ENCODE measurements at places on chromosomes 11 and 22. TPM values are rescaled to one million over a fixed set of nuclear protein-coding genes. Genes with fewer than 3 reads are reported as not detected.

The OR2D2 gene
- 0.27 TPM for total RNA-seq

DNA sequence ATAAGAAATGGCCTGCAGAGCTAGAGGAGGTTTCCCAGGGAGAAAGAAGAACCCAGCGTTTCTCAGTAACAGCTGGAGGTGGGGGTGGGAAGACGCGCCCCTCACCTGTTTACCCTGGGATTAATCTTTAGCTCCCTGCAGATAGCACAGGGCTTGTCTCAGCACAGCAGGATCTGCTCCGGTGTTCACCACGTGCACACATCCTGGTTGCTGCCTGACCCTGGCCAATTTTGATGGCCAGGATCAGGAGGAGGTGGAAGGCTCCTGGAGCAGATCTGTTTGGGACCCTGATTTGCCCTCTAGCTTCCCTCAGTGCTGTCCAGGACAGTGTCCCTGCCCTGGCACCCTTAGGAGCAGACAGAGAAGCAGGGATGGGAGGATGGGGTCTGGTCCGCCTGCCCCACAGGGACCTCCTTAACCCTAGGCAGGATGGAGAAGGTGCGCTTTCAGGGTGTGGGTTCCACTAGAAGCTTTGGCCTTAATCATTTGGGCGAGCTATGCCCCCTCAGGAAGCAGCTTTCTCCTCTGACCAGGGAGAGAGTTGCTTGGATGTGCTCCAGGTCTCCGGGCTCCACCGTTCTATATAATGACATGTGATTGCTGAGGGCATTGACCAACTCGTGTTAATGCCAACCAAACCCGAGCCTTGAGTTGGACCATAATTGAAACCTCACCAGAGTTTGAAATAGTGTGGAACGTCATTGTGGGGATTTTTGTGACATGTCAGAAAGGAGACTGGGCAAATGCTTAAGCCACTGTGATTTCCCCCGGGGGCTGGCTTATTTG, 19.3 kb downstream of the UPB1 start:
- peaks cover 33% of the 10 kb centered on the region for H3K4me1 ChIP-seq
- peaks cover 14% of the 10 kb centered on the region for H3K27me3 ChIP-seq
- H3K27ac ChIP-seq: peak overlapping the region; percentile 22

DNA sequence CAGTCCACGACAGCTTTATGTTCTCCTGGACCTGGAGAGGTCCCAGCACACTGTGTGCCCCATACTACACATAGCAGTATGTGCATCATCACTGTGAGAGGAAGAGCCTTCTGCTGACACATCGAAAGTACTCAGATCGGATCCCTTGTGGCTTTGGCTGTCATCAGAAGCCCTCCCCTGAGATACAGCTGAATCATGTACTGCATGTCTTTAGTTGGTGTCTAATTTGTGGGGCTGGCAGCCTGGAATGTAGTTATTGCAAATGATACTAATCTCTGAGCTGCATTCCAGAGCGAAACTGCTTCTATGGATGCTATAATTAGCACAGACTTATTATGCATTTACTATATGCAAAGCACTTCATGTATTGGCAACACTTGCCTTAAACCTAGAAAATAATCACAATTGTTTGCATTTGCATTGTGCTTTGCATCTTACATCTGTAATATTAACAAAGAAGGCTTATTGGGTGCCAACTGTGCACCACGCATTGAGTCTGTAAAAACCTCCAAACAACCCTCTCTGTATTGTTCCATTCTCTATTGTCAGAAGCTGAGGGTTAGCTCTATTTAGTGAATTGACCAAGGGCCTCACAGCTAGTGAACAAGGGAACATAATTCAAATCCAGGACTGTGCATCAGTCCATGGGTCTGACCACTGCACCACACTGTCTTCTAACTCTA, 89.2 kb upstream of the CRTAM start:
- no peaks in the 10 kb centered on the region for H3K36me3 ChIP-seq
- no peak overlapping the region for H3K27ac ChIP-seq
- H3K4me1 ChIP-seq: peaks cover 15% of the 10 kb centered on the region
- no peak overlapping the region for H3K4me3 ChIP-seq
- peaks cover 3% of the 10 kb centered on the region for H3K27me3 ChIP-seq
- no peak for DNase-seq

DNA sequence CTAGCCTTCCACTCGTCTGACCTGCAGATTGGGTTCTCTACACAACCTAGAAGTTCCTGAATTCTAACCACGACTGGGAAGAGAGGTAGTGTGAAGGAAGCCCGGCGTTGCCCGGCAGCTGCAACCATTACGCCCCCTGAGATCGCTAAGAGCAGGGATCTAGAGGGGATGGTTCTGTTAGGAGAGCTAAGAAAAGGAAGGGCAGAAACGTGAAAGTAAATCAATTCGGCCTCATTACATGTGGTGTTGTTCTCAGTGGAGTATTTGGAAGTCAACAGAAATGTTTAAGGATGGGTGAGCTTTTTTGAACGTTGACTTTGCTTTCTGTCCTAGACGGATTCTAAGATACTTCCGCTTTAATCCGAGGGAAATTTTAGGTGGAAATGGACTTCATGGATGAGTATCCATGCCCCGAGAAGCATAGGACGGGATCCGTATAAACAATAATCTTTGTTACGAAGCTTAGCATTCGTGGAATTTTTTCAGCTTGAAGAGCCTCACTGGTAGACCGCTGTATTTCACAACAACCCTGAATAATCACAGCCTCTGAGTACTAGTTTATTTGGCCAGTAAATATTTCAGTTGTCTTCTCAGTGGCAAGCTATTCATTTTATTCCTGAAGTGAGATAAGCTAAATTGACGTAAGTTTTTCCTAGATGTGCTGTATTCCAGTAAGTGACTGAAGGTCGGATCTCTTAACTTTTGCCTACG, 629 bp downstream of the ATP5MG start:
- H3K36me3 ChIP-seq: peaks cover 9% of the 10 kb centered on the region
- H3K4me3 ChIP-seq: peak overlapping the region; percentile 96
- peak overlapping the region; percentile 98 for H3K27ac ChIP-seq
- H3K27me3 ChIP-seq: no peaks in the 10 kb centered on the region

DNA sequence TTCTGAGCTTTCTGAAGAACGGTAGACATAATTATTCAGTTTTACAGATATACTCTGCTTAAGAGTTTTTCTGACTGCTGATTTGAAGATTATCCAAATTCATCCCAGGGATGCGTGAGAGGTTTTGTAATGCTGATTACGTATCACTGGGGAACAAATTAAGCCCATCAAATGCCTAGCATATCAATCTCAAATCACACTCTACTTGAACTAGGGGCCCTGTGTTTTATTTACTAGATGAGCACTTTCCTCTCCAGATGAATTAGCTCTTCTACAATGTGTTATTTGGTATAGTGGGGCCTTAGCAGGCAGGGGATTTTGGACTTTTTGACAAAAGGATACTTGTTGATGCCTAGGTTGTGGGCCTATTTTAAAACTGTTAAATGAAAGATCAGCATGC, 177.9 kb downstream of the JRKL start:
- H3K4me3 ChIP-seq: no peak overlapping the region
- no peak for DNase-seq
- no peak overlapping the region for H3K27ac ChIP-seq
- no peaks in the 10 kb centered on the region for H3K36me3 ChIP-seq

DNA sequence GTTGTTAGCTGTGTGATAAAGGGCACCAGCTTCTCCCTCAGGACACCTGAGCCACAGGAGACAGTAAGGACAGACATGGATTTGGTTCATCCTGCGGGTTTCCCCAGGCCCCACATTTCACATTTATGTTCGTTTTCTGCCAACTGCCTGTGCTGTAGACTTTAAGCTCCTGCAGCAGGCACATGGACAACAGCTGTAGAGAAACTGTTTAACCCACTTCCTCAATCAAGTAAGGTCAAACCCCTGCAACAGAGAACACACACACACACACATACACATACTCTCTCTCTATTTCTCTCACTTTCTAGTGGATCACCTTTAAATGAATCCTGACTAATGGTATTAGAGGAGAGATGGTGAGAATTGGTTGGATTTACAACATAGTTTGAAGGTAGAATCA, 90.7 kb downstream of the C11orf87 start:
- no peaks in the 10 kb centered on the region for H3K4me1 ChIP-seq
- H3K27me3 ChIP-seq: no peaks in the 10 kb centered on the region
- H3K36me3 ChIP-seq: no peaks in the 10 kb centered on the region
- H3K27ac ChIP-seq: no peak overlapping the region

The ADSL gene
- total RNA-seq: 52.2 TPM

- H3K4me1 ChIP-seq: peaks cover 17% of the 10 kb centered on the region
- H3K36me3 ChIP-seq: peaks cover 11% of the 10 kb centered on the region
- no peak overlapping the region for H3K4me3 ChIP-seq
- H3K27me3 ChIP-seq: no peaks in the 10 kb centered on the region
Measured at GRCh38 chr11:77771135-77771534, 49.4 kb downstream of the RSF1 start.

The TCIRG1 gene
- total RNA-seq: 37.0 TPM

The FIBIN gene
- 0.43 TPM for total RNA-seq

The C22orf42 gene
- 4.6 TPM for total RNA-seq

DNA sequence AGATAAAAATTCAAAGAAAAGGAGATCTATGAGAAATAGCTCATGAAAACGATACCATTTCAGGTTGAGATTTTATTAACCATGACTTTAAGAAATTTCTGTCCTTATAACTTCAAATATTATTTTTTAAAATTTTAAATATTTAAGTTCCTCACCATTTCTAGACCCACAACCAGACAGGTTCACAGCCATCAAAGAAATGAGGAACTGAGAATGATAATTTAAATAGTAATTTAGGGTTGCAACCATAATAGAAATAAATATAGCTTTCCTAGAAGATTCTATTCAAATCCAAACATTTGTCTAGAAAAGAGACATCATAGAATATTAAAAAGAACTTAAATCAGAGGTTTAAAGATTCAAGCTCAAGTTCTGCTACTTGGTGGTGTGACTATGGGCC, 5.9 kb upstream of the VWA5A start:
- peaks cover 15% of the 10 kb centered on the region for H3K27me3 ChIP-seq
- no peak for DNase-seq
- no peaks in the 10 kb centered on the region for H3K4me1 ChIP-seq
- no peak overlapping the region for H3K4me3 ChIP-seq
- no peaks in the 10 kb centered on the region for H3K36me3 ChIP-seq

- peaks cover 23% of the 10 kb centered on the region for H3K27me3 ChIP-seq
- no peak overlapping the region for H3K27ac ChIP-seq
- peaks cover 11% of the 10 kb centered on the region for H3K4me1 ChIP-seq
Measured at GRCh38 chr11:76200006-76200940, 6.0 kb downstream of the WNT11 start.

GRCh38 chr22:23522623-23523251, 57.4 kb downstream of the IGLL1 start:
- H3K27ac ChIP-seq: peak overlapping the region; percentile 89
- no peaks in the 10 kb centered on the region for H3K36me3 ChIP-seq
- H3K27me3 ChIP-seq: no peaks in the 10 kb centered on the region
- peaks cover 40% of the 10 kb centered on the region for H3K4me1 ChIP-seq
- DNase-seq: no peak

- H3K27me3 ChIP-seq: no peaks in the 10 kb centered on the region
- H3K4me3 ChIP-seq: no peak overlapping the region
- DNase-seq: no peak
- H3K27ac ChIP-seq: no peak overlapping the region
- H3K4me1 ChIP-seq: peaks cover 4% of the 10 kb centered on the region
- H3K36me3 ChIP-seq: no peaks in the 10 kb centered on the region
Measured at GRCh38 chr11:22779850-22780249, 49.8 kb downstream of the SVIP start.

DNA sequence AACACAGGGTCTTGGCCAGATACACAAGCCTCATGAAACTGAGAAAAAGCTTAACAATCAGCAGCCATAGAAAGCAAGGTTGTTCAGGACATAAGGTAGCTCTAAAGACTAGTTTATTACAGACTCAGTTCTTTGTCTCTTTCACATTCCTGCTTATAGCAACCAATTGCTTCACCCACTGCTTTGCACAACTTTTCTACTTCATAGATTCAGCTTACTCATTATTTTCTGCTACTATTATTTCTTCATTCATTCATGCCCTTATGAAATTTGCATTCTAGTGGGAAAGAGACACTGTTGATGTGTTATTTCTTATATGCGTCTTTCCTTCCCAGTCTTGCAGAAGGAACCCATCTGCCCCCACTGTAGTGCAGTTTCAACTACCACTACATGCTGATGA, 4.7 kb downstream of the CCDC34 start:
- H3K27me3 ChIP-seq: no peaks in the 10 kb centered on the region
- no peak for DNase-seq
- H3K4me1 ChIP-seq: peaks cover 41% of the 10 kb centered on the region

GRCh38 chr11:62680825-62681240, 2.0 kb upstream of the UBXN1 start:
- H3K36me3 ChIP-seq: peaks cover 5% of the 10 kb centered on the region
- H3K4me1 ChIP-seq: peaks cover 28% of the 10 kb centered on the region
- H3K4me3 ChIP-seq: peak overlapping the region; percentile 80
- H3K27me3 ChIP-seq: no peaks in the 10 kb centered on the region
- no peak for DNase-seq
- H3K27ac ChIP-seq: peak overlapping the region; percentile 68

DNA sequence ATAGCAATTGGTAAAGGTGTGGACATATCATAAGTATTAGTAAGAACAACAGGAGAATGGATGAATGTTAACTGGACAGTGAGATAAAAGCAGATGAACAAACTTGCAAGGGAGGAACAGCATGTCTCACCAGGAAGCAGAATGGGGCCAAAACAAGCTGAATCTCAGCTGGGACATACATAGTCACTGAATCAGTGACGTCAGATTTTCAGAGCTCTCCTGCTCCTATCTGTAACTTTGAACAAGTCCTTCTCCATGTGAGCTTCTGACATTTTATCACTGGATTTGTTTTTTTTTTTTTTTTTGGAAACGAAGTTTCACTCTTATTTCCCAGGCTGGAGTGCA, 118.7 kb downstream of the BBOX1 start:
- H3K4me1 ChIP-seq: no peaks in the 10 kb centered on the region
- no peak for DNase-seq
- no peak overlapping the region for H3K4me3 ChIP-seq

DNA sequence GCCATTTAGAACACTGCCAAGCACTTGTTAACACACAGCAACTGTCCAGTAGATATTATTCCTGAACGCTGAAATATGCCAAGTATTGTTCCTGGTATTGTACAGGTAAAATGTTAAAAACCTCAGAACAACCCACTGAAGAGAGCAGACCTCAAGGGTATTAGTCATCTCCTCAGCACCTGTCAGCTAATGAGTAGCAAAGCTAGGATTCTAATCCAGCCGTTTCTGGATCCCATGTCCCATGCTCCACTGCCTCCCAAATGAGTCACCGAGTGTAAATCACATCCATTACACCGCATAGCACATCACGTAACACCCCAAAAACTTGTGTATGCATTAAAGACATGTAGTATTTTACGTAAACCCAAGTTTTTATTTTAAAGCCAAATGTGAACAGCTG, 705.4 kb upstream of the TENM4 start:
- no peak overlapping the region for H3K27ac ChIP-seq
- H3K27me3 ChIP-seq: no peaks in the 10 kb centered on the region
- no peak overlapping the region for H3K4me3 ChIP-seq
- DNase-seq: no peak
- no peaks in the 10 kb centered on the region for H3K36me3 ChIP-seq
- peaks cover 6% of the 10 kb centered on the region for H3K4me1 ChIP-seq
